ENCODE measurements at places on chromosomes 2 and 18. TPM values are rescaled to one million over a fixed set of nuclear protein-coding genes. Genes with fewer than 3 reads are reported as not detected.

GRCh38 chr2:74430502-74430901, 9.0 kb downstream of the WDR54 start:
- no peak overlapping the region for H3K4me3 ChIP-seq
- peaks cover 35% of the 10 kb centered on the region for H3K36me3 ChIP-seq

- H3K36me3 ChIP-seq, result no peaks in the 10 kb centered on the region
- H3K4me3 ChIP-seq, result no peak overlapping the region
- H3K4me1 ChIP-seq, result no peaks in the 10 kb centered on the region
- H3K27me3 ChIP-seq, result no peaks in the 10 kb centered on the region
These were observed 437.6 kb downstream of the DLGAP1 start for GRCh38 chr18:4017480-4017879.

DNA sequence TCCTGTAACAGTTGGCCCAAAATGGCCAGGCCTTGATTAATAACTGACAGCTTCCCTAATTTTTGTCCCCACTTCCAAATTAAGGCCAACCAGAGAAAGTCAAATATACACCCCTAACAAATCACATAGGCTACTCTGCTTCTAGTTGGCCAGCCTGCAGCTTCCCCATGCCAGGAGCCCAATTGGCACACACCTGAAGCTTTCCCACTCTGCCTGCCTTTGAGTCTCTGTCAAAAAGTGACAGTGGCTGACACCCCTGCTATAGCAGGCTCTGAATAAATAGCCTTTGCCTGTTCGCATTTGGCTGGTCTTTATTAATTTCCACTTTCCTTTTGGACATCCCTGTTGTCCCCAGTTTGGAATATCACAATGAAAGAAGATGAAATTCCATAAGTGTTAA, 256.6 kb upstream of the NCKAP5 start:
- no peak overlapping the region for H3K27ac ChIP-seq
- DNase-seq, result no peak
- no peak overlapping the region for H3K4me3 ChIP-seq

DNA sequence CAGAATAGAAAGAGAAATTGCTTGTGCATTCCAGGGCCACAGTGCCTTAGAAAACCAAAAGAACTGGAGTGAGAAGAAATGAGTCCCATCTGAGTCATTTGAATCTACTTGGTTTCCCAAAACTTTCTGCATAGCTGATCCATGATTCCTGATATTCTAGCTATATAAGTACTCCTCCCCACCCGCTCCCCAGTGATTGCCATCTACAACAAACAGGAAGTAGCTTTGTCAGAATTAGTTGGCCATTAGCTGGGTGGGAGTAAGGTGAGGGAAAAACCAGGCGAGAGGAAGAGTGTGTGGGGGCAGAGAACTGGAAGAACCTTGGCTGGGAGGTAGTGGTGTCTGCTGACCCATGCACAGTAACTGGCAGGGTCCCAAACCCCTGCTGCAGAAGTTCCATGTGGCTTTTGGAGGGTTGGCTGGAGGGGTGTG, 122.1 kb downstream of the ACAA2 start:
- no peaks in the 10 kb centered on the region for H3K27me3 ChIP-seq
- peaks cover 32% of the 10 kb centered on the region for H3K4me1 ChIP-seq
- DNase-seq, result no peak
- peak overlapping the region; percentile 99 for H3K27ac ChIP-seq
- no peaks in the 10 kb centered on the region for H3K36me3 ChIP-seq
- H3K4me3 ChIP-seq, result peak overlapping the region; percentile 14

- no peak for DNase-seq
- no peaks in the 10 kb centered on the region for H3K27me3 ChIP-seq
- no peak overlapping the region for H3K4me3 ChIP-seq
- no peaks in the 10 kb centered on the region for H3K36me3 ChIP-seq
- no peak overlapping the region for H3K27ac ChIP-seq
These were observed 342.4 kb downstream of the AKAIN1 start for GRCh38 chr18:4854671-4855070.

GRCh38 chr18:75109319-75109691, 99.6 kb downstream of the PTGR3 start:
- H3K27me3 ChIP-seq, result peaks cover 12% of the 10 kb centered on the region
- DNase-seq, result no peak
- H3K27ac ChIP-seq, result no peak overlapping the region
- no peaks in the 10 kb centered on the region for H3K36me3 ChIP-seq
- H3K4me3 ChIP-seq, result no peak overlapping the region

- no peak overlapping the region for H3K4me3 ChIP-seq
- H3K27me3 ChIP-seq, result no peaks in the 10 kb centered on the region
These were observed 51.1 kb downstream of the RBKS start for GRCh38 chr2:27839022-27839618.

DNA sequence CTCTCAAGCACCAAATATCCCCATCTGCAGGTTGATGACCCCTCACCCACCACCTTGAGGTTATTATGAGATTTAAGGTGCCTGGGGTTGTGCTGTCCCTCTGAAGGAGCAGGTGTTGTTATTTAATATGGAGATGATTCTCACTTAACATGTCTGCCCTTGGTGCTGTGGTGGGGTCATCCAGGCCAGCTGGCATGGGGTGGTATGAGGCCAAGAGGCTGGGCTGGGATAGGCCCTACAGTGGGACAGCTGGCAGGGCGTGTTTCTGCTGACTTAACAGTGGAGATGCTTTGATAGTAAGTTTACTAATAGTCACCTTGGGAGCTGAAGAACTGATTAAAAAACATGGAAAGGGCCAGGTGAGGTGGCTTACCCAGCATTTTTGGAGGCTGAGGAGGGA, 22.4 kb downstream of the SERPINB12 start:
- no peaks in the 10 kb centered on the region for H3K36me3 ChIP-seq
- DNase-seq, result no peak
- H3K27me3 ChIP-seq, result no peaks in the 10 kb centered on the region
- no peaks in the 10 kb centered on the region for H3K4me1 ChIP-seq
- no peak overlapping the region for H3K4me3 ChIP-seq

- no peak for DNase-seq
- H3K4me1 ChIP-seq, result no peaks in the 10 kb centered on the region
- no peaks in the 10 kb centered on the region for H3K27me3 ChIP-seq
- no peaks in the 10 kb centered on the region for H3K36me3 ChIP-seq
- H3K4me3 ChIP-seq, result no peak overlapping the region
These were observed 4.0 kb downstream of the FAM117B start for GRCh38 chr2:202638721-202639120.

DNA sequence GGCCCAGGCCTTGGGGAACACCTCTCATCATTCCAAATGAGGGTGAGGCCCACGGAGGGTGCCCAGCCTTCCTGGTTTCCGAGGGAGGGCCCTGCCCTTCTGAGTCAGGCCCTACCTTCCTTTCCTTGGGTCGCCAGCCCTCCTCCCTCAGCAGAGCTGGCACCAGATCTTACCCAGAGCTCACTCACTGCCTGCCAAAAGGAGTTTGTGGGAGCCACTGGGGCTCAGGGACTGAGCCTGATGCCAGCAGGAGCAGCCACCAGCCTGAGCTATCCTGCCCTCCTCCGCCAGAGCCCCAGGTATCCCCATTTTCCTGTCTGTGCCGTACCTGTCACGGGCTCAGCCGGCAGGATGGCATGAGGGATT, 64.1 kb downstream of the NRP2 start:
- H3K27ac ChIP-seq, result no peak overlapping the region
- peaks cover 88% of the 10 kb centered on the region for H3K36me3 ChIP-seq
- no peaks in the 10 kb centered on the region for H3K27me3 ChIP-seq
- no peak overlapping the region for H3K4me3 ChIP-seq
- no peak for DNase-seq

GRCh38 chr2:98545591-98545990, 62.7 kb downstream of the COA5 start:
- no peaks in the 10 kb centered on the region for H3K4me1 ChIP-seq
- peaks cover 16% of the 10 kb centered on the region for H3K36me3 ChIP-seq
- no peak for DNase-seq
- H3K27ac ChIP-seq, result no peak overlapping the region

DNA sequence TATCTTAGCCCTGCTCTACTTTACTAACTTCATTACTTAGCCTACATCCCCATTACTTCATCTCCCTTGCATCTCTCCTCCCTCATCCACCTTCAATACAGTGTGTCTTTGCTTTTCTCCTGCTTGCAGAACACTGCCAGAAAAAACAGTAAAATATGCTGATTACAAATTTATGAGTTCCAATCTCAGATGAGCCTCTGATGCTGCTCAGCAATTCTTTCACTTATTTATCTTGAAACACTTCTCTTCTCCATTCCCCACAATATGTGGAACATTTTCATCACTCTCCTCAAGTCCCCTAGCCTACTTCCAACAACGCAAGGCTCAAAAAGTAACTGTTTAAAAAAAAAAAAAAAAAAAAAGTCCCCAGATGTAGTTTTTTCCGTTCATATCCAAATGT, 7.1 kb downstream of the VPS54 start:
- H3K36me3 ChIP-seq, result no peaks in the 10 kb centered on the region
- H3K4me3 ChIP-seq, result no peak overlapping the region
- H3K27me3 ChIP-seq, result no peaks in the 10 kb centered on the region
- H3K4me1 ChIP-seq, result no peaks in the 10 kb centered on the region

DNA sequence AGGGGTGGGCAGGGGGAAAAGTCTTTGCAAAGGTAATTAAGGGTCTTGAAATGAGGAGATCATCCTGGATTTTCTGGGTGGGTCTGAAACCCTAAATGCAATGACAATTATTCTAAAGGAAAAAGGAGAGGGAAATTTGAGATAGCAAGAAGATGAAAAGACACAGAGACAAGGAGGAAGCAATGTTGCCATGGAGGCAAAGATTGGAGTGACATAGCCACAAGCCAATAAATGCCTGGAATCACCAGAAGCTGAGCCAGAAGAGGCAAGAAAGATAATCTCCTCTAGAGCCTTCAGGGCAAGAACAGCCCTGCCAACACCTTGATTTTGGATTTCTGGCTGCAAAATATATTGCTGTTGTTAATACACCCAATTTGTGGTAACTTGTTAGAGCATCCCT, 1246.3 kb upstream of the PIK3C3 start:
- no peak for DNase-seq
- H3K4me3 ChIP-seq, result no peak overlapping the region
- H3K27me3 ChIP-seq, result no peaks in the 10 kb centered on the region
- no peak overlapping the region for H3K27ac ChIP-seq
- H3K36me3 ChIP-seq, result no peaks in the 10 kb centered on the region
- no peaks in the 10 kb centered on the region for H3K4me1 ChIP-seq

The RGPD4 gene
- not detected for total RNA-seq

The POMC gene
- total RNA-seq, result 0.59 TPM

The SNRPD1 gene
- 6.2 TPM for total RNA-seq

The TNS1 gene
- total RNA-seq, result 45.7 TPM

The EVX2 gene
- under 0.01 TPM for total RNA-seq

The CCBE1 gene
- 53.0 TPM for total RNA-seq

The ANKMY1 gene
- total RNA-seq, result 11.5 TPM

Measured in osteoblast (primary cell).